ENCODE measurements at places on chromosomes 2 and 18. TPM values are rescaled to one million over a fixed set of nuclear protein-coding genes. Genes with fewer than 3 reads are reported as not detected.

STEAP3 gene
- 40.1 TPM for polyA plus RNA-seq

DNA sequence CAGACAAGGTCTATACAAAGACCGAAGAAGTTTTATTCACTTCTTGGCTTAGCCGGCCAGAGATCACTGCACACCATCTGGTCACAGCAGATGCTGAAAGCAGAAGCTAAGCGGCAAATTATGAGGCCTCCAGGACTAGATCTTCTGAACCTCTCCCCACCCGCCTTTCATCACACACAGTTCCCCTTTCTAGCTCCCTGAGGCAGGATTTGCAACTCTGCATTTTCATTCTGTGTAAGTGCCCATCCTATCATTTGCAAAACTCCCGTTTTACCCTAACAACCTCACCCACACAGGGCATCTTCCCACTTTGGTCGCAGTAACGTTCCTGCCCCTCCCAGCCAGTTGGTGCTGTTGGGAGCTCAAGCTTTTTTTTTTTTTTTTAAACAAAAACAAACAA is 3.1 kb upstream of the MOB1A start:
- DNase-seq, result no peak

- DNase-seq, result no peak
Observed at GRCh38 chr2:116435648-116436047, 1378.8 kb upstream of the DDX18 start.

DNA sequence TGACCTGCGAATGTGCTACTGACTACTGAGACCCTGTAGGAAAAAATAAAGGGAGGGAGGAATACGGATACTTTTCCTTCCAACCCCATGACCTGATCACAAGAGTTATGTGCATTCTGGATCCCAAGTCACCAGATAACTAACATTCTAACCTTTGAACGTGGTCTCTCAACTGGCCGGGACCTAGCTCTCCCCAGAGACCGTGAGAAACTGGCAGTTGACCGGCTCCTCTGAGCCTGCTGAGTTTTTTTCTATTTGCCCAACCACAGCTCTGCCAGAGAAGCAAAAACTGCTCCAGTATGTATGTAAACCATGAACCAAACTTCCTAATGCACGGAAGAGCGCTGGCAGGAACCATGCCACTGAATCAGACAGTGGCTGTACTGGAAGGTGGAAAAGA is 47.5 kb upstream of the PTMA start:
- DNase-seq, result no peak

DNA sequence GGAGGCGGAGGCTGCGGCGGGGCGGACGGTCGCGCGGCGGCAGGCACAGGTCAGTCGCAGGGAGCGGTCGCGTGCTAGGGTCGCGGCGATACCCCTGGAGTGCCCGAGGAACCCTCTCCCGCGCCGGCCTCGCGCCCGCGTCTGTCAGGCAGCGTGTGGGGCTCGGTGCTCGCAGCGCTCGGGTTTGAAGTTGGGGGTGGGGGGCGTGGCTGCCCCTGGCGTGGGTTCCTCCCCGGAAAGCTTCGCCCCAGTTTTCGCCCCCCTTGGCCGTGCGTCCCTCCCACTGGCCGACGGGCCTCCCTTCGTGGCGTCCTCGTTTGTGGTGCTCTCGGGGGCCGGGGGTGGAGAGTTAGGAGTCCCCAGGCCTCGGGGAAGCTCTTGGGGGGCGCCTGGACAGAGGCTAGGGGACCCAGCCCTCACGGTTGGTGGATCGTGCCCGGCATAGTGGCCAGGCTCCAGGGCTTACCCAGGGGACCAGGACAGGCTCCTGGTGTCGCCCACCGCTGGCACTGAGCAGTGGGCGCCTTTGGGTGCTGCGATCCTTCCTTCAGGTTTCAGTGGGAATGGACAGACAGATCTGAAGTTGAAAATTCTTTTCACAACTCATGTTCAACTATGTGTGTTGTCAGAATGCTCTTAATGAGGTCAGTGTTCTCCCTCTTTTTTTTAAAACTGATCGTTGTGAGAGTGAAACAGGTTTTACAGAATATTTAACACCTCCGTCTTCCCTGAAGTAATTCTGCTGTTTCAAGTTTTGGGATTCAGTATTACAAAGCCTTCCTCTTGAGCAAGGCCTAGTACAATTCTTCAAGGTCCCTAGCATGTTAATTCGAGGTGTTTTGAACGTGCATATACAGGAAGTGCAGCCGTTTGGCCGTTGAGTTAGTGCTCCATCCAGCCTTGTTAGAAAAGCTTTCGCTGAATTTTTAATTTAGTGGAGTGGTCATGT is 604 bp downstream of the RALBP1 start:
- no peak for DNase-seq

SCTR gene
- 0.61 TPM for polyA plus RNA-seq

- no peak for DNase-seq
Observed at GRCh38 chr18:10490401-10491165, 35.2 kb upstream of the NAPG start.

GRCh38 chr2:106562268-106563186 is 75.4 kb downstream of the CD8B2 start:
- DNase-seq, result no peak

DNA sequence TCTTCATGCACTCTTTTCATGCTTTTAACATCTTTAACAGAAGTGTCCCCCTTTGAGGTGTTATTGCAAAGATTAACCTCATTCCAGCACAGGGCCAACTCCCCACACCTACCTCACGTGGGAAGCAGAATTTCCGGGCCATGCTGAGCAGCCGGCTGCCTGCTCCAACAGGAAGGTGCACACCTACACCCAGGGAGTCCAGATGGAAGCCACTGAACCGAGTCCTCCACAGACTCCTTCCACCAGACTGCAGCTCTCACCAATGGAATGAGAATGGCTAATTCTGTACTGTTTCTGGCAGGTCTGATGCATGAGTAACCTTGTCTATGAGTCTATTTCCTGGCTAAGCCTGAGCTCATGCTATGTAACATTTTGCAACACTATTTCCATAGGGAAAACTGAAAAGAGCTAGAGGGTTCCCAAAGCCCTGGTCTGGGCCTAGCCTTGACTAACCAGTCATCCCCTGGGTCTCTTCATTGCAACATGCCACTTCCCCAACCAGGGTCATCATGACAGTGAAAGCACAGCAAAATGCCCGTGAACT is 11.0 kb downstream of the ERFE start:
- DNase-seq, result no peak

GRCh38 chr2:187102381-187102780 is 253.4 kb upstream of the ZSWIM2 start:
- DNase-seq, result no peak

ZC3H8 gene
- polyA plus RNA-seq, result 1.9 TPM

Data from H1 (cell line).